BJ (cell line): ENCODE measurements at places on chromosomes 7 and 10.

DNA sequence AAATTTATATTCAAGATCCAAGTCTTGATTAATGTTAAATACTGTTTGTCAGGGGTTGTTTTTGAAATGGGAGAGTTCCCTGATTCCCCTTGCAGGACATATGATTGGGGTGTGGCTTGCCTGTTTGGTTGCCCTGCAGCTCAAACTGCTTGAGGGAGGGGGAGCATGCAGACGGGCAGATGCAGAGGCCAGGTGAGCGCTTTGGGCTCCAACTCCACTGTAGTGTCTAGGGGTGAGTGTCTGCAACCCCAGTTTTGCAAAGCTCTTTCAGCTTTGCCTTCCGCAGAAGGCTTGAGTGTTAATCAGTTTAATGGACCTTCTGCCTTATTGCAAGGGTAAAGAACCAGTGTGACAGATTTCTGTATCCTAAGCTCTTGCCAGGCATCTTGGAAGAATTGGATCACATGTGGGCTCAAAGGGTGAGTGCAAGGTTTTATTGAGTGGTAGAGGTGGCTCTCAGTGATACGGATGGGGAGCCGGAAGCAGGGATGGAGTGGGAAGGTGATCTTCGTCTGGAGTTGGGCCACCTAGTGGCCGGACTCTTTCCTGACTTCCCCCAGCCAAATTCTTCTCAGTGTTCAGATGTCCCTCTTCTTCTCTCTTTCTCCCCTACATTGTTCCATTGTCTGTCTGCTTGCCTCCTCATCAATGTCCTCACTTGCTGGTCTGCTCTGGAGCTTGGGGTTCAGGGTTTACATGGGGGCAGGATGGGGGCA lies 479.7 kb downstream of the ATRNL1 start:
- no peak for DNase-seq

GRCh38 chr7:78254726-78255055 lies 456.1 kb downstream of the PHTF2 start:
- DNase-seq: no peak

DNA sequence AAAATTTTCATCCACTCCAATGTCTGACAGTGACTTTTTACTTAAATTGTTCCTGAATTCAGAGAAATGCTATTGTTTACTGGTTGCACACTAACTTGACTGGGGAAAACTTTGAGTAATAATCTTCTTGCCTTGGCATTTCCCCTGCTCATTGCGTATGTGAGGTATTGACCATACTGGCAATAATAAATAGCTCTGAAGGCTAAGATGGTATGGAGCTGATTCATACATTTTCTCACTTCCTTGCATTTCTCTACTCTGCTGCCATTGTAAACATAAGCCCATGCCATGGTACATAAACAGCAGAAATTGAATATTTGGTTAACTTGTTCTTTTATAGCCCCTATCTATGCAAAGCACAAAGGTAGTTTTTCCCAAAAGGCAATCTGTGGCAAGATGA lies 290.0 kb downstream of the RNLS start:
- no peak for DNase-seq

- no peak for DNase-seq
Measured at GRCh38 chr10:6738112-6738768, 158.2 kb upstream of the PRKCQ start.

DNA sequence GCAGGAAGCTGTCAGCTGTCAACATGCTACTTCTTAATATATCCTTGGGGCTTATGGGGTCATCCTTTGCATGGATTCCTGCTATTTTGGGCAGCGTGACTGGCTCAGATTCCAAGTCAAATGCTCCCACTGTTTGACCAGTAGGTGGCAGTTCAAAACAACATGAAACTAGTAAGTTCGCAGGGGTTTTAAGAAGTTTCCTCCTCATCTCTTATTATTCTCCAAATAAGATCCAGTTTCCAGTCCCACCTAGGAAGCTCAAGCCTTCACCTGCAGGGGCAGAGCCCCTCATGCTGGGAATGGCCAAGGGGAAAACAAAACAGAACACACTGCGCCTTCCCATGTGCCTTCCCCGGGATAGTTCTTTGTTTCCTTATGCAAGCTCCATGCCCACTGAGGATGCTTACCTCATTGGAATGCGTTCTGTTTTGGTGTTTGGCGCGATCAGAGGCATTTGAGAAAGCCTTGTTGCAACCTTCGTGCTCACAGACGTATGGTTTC lies 259.8 kb downstream of the GLI3 start:
- DNase-seq: no peak
